ENCODE measurements at places on chromosomes 12 and 14. TPM values are rescaled to one million over a fixed set of nuclear protein-coding genes. Genes with fewer than 3 reads are reported as not detected.

DNA sequence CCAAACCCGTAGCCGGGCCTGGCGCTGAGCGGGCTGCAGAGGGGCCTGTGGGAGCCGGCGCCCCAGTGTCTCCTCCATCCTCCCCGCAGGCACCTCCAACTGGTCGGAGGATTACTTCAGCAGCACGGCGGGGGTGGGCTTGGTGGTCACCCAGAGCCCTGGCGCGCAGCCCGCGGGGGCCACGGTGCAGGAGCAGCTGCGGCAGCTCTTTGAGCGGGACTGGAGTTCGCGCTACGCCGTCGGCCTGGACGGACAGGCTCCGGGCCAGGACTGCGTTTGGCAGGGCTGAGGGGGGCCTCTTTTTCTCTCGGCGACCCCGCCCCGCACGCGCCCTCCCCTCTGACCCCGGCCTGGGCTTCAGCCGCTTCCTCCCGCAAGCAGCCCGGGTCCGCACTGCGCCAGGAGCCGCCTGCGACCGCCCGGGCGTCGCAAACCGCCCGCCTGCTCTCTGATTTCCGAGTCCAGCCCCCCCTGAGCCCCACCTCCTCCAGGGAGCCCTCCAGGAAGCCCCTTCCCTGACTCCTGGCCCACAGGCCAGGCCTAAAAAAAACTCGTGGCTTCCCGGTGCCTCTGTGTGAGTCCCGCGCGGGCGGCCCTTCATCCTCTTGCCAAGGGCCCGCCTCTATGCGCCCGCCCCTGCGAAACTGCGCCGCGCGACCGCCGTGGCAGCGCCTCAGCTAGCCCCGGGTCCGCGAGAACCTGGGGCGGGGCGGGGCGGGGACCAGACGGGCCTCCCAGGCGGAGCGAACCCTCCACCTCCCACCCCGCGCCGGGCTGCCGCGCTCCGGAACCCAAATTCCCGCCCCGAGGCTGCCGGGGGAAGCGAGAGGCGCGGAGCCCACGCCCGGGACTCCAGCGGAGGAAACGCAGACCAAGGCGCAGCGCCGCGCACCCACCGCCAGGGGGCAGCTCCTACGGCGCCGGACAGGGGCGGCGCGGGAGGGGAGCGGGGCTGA, 8.3 kb downstream of the PLD4 start:
- no peak for DNase-seq

DNA sequence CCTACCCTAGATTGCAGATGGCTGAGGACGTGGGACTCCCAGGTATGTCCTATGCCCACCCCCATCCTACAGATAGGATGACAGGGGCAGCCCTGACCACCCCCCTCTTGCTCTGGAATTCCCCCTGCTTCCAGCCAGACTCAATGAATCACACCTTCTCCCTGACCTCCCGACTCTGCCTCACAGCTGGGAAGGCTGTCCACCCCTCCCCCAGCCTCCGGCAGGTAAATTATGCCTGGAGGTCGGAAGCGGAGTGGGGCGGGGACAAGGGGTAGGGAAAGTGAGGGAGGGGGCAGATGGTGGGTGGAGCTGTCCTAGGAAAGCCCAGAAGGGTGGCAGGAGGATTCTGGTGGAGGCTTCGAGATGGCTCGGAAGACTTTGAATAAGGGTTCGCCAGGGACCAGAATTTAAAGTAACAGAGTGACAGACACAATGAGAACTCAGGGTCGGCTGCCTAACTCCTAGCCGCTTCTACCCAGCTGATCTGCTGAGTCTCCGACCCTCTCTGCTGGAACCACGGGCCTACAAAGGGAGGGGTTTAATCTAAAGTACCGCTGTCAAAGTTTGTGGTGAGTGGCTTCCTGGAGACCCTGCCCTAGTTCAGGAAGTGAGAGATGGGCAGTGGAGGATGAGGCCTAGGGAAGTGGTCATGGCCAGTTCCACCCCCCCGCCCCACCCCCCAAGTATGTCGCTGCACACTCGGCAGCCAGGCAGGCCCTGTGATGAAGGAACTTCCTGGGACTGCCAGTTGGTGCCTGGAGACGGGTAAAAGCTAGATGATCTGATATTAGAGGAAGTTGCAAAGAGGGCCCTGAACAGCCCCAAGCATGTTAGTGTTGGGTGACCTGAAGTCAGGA, 4.2 kb downstream of the PLEKHG3 start:
- no peak for DNase-seq

GRCh38 chr12:121762269-121762668, 31.2 kb downstream of the RHOF start:
- DNase-seq, result no peak

GRCh38 chr12:54502485-54502884, 4.9 kb downstream of the NCKAP1L start:
- no peak for DNase-seq

DNA sequence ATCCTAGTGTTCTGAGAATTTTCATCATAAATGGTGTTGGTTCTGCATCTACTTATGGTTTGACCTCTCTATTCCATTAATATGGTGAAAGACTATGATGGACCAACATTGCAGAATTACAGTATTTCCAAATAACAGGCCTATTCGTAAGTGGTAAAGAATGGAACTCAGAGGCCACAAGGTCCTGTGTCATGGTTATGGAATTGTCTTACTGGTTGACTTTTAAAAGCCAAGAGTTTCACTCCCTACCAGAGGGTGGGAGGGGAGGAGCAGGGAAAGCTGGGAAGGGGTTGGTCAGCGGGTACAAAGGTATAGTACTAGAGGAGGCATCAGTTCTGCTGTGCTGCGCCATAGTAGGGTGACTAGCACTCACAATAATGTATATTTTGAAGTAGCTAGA, 153.4 kb downstream of the TMEM132D start:
- no peak for DNase-seq

- no peak for DNase-seq
These were observed 29.7 kb downstream of the NOS1 start for GRCh38 chr12:117331691-117332090.

The CAPZA3 gene
- total RNA-seq, result not detected

The DTX1 gene
- 0.34 TPM for total RNA-seq

The PROX2 gene
- total RNA-seq, result not detected

The CLEC4C gene
- total RNA-seq, result not detected

The ANKRD9 gene
- total RNA-seq, result 47.6 TPM

All from glomerular endothelial cell (primary cell).